DND-41 (cell line): ENCODE measurements at places on chromosomes 2 and 18.

DNA sequence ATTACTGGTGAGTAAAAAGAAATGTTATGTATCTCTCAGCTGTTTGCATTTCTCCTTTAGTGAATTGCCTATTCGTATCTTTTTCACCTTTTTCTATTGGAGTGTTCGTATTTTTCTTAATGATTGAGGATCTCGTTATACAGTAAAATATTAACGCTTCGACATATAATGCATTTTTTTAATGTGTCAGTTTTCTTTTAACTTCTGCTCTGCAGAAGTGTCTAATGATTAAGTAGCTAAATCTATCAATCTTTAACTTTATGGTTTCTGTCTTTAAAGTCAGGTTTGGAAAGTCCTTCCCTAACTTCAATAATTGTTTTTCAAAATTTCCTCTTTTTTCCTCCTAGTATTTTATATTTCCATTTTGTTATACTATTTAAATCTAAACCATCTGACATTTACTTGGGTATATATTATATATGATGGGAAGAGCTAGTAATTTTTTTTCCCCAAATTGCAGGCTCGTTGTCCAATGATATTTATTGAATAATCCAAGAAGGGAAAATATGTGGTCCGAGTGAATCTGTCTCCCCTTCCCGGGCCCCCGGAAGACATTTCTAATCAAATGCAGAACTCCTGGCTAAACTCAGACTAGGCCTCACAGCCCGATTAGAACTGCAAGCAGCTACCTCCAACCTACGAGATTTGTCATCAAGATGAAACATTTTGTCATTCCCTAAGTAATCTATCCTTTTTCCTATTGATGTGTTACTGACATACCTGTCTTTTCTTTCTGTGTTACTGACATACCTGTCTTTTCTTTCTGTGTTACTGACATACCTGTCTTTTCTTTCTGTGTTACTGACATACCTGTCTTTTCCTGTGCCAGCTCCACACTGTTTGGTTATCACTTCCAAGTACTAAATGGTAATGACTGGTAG, 17.2 kb downstream of the PCBP1 start:
- DNase-seq = no peak

- peak; percentile 33 for DNase-seq
Observed at GRCh38 chr2:167844714-167845530, 402.5 kb downstream of the STK39 start.

GRCh38 chr2:132937629-132938028, 267.6 kb upstream of the LYPD1 start:
- DNase-seq = no peak

- no peak for DNase-seq
Observed at GRCh38 chr2:36069074-36069473, 286.5 kb upstream of the CRIM1 start.

DNA sequence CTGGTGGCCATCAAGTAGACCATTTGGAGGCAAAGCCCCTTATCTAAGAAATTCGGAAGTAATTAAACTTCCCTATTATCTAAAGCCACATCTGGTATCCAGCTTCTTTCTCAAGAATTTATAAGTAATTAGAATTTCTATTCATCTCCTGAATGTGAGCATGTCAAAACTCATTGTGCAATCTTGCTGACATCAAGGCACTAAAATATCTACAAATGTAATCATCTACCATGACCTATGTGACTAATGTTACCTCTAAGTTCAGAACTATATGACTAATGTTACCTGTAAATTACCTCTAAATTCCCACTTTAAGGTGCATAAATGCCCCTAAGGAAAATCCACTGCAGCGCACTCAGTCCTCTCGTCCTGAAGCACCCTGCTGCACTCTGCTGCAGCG, 773.0 kb downstream of the CPS1 start:
- no peak for DNase-seq

DNA sequence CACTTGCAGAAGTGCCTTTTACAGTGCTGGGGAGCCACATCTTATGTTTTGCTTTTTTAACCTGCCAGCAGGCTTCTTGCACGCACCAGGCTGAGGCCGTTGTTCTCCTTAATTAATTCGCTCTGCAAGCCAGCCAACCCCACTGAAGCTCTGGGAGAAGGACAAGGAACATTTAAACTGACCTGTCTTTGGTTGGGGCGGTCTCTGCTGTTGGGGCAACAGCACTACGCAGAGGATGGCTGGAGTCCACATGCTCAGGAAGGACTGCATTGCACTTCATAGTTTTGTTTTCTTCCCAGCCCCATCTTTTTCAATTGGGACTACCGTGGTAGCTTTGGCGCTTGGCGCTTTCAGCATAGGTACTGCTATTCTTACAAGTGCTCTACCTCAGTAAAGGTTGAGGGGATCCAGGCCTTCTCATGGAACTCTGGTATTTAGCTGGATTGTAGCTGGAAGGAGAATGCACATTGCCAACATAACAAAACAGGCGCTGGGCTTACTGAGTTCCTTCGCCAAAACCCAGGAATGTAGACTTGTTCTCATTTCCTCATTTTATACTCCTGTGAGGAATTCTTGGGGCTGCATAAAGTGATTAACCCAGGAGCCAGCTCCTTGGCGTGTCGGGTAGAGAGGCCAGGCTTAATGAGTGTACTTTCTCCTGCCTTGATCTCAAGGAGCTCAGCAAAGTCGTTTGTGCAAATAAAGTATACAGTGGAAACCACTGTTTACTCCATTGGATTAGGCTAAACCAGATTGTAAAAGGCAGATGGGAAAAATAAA, 146.2 kb downstream of the PRKCE start:
- DNase-seq = no peak

- no peak for DNase-seq
Observed at GRCh38 chr2:224363281-224363680, 38.6 kb downstream of the FAM124B start.

DNA sequence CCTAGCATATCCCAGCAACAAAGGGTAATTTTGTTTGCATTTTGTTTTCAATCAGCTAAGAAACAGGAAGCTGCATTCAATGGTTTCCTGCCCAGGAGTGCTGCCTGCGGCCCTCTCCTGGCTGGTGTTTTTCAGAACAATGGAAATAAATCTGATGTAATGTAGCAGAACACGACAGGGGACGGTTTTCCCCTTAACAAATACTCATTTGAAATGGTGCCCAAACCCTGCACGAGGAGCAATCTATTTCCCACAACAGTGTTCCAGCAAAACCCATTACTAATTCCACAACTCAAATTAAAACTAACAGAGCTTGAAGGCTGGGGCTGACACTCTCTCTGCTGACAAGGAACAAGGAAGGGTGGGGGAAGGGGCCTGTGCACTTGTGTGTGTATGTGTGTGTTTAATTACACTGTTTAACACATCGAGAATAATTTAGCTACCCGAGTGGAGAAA, 8.7 kb downstream of the CAPN13 start:
- no peak for DNase-seq

DNA sequence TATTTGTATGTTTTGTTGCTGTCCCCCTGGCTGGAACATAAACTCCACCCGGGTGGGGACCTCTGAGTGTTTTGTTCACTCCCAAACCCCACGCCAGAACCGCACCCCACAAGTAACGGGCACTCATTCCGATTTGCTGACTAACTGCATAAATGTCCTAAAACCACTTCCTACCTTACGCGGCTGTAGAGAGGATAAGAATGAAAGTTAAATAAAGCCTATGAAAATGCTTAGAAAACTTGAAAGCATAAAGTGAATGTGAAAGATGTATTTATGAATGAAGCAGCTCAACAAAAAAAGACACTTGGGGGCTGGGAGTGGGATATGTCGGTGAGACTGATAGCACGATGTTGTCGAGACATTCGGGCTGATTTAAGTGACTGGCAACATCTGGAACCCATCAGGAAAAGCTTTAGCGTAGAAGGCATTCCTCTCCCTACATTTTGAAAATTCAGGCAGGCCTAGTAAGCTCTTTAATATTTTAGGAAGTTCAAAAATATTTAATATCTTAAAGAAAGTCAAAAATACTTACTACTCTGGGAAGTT, 206.7 kb downstream of the SH3RF3 start:
- DNase-seq = peak; percentile 60

GRCh38 chr2:195622966-195623365, 34.1 kb upstream of the SLC39A10 start:
- DNase-seq = no peak

- DNase-seq = no peak
Observed at GRCh38 chr2:83899271-83899670, 559.8 kb downstream of the SUCLG1 start.

- no peak for DNase-seq
Observed at GRCh38 chr2:67561457-67561965, 164.4 kb downstream of the ETAA1 start.

GRCh38 chr2:236939721-236940231, 145.9 kb upstream of the COPS8 start:
- DNase-seq = no peak

DNA sequence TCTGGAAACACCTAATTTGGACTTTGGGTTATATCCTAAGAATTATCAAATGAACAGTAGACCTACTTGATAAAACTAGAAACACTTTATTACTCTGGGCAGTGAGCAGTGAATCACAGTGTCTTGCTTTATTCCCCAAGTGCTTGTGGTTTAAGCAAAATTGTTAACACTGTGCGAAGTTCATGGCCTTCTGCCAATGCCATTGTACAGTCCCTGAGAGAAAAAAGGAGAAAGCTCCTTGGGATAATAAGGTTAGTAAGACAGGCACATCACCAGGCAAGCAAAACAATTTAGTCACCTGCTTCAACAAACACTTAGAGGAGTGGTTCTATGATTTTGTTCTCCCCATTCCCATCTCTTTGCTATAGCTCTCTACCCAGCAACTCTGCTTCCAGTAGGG, 39.8 kb downstream of the ADCYAP1 start:
- DNase-seq = no peak

DNA sequence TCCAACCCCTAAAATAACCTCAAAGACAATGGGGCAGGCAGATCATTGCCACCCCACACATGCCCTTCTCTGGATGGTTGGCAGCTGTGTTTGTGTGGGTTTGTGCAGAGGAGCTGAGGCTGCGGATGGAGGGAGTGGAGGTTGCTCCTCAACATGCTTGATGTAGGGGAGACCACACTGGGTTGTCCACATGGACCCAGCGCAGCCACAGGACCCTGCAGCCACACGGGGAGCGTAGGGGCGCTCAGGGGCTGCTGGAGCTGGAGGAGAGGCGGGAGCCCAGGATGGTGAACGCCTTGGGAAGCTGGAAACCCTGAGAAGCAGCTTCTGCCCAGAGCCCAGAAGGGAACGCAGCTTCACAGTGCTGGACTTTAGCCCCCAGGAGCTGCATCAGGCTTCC, 56.3 kb upstream of the TMEM18 start:
- DNase-seq = no peak

GRCh38 chr2:88100489-88100858, 27.4 kb downstream of the FABP1 start:
- DNase-seq = no peak

- no peak for DNase-seq
Observed at GRCh38 chr2:42888321-42889245, 96.2 kb upstream of the HAAO start.

GRCh38 chr2:101380376-101380775, 6.9 kb downstream of the CREG2 start:
- no peak for DNase-seq

DNA sequence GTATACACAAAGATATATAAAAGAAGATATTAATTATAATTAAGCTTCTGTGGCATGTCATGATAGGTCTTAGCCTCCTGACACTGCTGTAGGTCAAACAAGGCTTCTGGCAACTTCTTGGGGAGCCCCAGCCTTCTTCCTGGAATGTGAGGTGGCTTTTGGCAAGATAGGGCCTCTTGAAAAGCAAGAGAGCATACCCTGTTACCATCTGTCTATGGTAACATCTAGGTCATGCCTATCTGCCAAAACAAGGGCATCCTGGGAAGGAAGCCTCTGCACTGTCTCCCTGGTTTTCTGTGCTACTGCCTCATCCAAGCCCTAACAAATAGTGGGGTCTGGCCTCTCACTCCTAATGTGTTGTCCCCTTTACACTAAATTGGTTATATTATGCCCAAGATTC, 70.9 kb downstream of the CCDC148 start:
- no peak for DNase-seq

DNA sequence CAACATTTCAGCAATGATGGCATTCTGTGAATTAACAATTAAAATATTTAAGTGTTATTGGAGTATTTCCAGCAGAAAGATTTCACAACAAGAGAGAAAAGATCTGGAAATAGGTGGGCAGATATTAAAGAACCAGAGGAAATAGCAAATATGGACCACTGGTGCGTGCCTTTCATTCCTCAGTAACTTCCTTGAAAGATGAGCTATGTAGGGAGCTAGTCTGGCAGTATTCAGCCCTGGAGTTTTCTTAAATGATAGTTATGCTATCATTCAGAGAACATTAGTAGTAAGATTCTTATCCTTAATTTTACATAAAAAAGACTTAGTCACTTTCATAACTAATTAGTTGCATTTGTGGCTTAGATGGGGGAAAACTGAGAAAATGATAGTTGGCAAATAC, 41.5 kb downstream of the TANC1 start:
- DNase-seq = no peak

DNA sequence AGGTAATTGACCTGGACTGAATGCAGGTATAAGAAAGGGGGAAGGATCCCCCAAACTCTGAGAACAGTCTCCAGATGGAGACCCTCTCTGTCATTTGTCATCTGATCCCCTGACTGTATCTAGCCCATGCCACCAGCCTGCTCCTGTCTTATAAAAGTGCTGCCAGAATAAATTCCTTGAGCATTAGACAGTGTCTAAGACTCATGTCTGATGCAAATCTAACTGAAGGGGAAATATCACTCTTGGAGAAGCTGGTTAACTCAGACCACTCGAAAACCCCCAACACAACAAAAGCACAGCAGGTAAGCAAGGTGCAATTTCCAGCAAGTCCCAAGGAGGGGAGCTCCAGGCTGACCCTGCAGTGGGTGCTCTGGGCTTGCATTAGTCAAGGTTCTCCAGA, 40.9 kb upstream of the KDM3A start:
- no peak for DNase-seq

GRCh38 chr2:174040417-174040701, 75.2 kb upstream of the SP3 start:
- no peak for DNase-seq

- DNase-seq = no peak
Observed at GRCh38 chr2:88568179-88568578, 59.1 kb downstream of the EIF2AK3 start.

DNA sequence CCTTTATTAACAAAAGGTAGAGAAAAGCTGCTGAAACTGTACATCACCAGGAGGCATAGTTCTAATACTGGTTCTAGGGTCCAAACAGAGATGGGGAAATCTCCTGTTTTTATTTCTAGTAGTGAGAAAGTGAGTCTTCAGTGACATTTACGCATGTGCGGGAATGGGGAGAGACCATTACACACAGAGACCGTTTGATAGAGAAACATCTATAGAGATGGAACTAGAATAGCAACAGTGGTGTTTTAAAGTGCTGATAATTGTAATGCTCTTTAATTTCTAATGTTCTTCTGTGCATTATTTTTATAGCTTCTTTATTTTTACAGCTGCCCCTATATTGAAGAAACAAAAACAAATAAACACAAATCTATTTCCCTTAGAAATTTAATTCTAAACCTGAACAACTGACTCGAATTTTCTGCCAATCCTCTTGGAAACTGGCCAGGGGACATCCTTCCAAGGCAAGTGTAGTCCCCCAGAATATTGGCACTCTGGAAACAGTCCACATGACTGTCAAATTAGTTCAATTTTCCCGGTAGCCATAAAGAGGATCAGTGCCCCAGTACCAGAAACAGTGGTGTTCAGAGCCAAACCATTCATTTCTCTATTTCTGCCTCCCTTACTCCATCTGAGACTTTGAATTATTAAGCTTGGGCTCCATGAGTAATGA, 260.9 kb downstream of the ICOS start:
- DNase-seq = no peak

GRCh38 chr2:228493852-228494251, 312.4 kb upstream of the SPHKAP start:
- DNase-seq = no peak
